T-helper 17 cell (primary cell): ENCODE measurements at places on chromosomes 11 and 22.

GRCh38 chr11:108009497-108010370, 1.0 kb downstream of the CUL5 start:
- no peak for DNase-seq

DNA sequence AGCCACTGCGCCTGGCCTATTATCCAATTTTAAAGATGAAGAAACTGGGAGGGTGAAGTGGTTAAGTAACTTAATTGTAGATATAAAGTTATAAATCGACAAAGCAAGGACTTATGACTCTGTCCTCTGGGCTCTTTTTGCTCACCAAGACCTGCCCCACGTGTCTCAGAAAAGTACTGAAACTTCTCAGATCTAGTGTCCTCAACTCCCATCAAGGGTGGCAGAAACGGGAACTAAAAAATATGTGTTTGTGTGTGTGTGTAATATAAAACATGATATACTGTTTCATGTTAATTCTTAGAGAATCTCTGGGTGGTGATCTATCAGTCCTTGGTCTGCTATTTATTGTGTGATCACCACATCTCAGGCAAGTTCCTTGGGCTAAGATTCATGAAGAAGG, 104.9 kb downstream of the GAB2 start:
- DNase-seq: no peak

DNA sequence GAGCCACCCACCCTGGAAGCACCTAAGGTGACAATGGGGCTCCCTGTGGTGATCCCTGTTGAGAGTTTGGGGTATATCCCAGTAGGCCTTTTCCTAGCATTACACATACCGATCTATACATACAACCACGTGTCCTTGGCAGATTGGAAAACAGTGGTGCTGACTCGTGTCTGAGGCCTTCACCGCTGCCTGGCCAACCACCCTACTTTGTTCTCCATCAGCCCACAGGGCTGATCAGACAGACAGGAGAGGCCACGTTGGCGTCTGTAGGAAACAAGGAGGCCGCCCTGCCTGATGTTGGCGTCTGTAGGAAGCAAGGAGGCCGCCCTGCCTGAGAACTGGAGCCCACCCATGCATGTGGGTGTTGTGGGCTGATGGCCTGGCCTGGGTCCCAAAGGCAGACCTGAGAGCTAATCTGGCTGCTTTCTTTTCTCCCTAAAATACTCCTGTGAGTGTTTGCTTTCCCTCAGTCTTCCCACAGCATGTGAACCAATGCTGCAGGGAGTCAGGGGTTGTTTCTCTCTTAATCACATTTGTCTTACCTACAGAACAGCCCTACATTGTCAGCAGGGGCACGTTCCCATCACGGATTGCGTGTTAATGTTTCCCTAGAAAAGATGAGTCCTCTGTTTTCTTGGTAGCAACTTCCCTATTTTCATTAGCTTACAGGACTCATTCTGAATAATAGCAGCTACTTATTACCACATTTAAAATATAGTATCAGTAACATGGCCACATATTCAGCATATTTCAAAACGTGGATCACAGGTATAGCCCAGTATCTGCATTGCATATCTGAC, 57.2 kb downstream of the SBF1 start:
- no peak for DNase-seq

DNA sequence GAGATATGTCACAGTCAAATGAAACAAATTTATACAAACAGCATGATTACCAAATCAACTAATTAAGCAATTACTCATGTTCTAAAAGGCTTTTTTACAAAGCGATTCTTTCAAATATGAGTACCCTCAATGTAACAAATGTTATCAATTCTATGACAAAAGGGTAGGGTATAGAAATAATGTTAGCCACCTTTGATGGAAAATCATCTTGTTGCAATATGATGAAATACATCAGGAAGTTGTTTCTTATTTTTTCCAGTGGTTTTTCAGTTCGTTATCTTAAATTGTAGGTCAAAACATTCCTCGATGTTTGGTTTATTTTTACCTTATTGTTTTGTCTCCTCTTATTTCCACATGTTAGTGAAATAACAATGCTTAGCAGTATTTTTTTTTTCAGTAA, 6.5 kb downstream of the ARHGEF12 start:
- DNase-seq: no peak

DNA sequence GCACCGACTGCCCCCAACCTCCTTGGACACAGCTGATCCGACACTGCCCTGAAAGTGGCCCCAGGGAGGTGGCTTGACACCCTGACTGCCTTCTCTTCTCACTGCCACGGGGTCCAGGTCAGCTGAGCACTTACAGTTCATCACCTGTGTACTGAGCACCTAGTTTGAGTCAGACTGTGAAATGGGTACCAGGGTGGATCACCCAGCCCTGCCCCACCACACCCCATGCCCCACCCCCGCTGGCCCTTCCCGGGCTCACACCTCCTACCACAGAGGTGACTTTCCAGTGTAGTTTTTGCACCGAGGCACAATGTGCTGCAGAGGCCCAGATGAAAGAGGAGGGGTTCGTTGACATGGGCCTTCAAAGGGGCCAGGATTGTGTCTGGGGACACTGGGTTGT, 59.5 kb downstream of the PRDM11 start:
- DNase-seq: no peak

DNA sequence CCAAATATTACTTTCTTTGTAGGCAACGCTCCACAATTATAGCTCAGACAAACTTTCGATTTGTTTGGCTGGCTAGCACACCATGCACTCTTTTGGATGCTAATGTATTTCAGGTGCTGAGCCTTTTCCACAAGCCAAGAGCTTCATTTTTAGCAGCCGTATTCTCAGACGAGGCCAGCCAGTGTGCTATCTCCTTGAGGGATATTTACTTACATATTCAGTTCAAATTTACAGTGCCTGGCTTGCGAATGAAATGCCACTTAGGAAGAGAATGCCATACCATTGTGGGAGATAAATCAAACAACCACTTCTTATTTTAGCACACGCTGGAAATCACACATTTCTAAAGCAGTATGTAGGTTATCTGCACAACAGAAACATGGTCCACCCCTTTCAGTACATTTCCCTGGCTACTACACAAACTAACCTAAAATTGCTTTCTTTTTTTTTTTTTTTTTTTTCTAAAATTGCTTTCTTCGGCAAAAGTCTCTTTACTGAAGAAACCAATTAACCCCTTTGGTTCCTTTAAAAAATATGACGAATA, 236.9 kb downstream of the CADM1 start:
- DNase-seq: no peak

DNA sequence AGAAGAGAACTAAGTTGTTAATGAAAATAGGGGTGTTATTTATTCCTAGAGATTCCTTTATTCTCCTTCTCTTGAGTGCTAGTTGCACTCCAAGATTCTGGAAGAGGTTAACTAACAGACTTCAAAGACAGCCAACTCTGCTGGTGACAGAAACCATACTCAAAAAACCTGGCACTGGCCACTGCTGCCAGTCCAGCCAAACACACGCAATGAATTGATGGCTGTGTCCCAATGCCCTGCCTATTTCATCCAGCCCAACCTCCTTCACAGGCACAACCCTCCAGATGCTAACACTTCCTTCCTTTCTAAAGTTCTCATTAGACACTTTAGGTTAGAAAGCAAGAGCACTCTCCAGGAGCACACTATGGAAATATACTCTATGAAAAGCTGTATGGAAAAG, 150.8 kb upstream of the C11orf58 start:
- no peak for DNase-seq

GRCh38 chr11:96197801-96198701, 144.9 kb downstream of the MAML2 start:
- DNase-seq: no peak

- peak; percentile 82 for DNase-seq
Observed at GRCh38 chr11:128630367-128631230, 43.2 kb upstream of the ETS1 start.

GRCh38 chr11:113991718-113992458, 17.0 kb downstream of the HTR3A start:
- no peak for DNase-seq

DNA sequence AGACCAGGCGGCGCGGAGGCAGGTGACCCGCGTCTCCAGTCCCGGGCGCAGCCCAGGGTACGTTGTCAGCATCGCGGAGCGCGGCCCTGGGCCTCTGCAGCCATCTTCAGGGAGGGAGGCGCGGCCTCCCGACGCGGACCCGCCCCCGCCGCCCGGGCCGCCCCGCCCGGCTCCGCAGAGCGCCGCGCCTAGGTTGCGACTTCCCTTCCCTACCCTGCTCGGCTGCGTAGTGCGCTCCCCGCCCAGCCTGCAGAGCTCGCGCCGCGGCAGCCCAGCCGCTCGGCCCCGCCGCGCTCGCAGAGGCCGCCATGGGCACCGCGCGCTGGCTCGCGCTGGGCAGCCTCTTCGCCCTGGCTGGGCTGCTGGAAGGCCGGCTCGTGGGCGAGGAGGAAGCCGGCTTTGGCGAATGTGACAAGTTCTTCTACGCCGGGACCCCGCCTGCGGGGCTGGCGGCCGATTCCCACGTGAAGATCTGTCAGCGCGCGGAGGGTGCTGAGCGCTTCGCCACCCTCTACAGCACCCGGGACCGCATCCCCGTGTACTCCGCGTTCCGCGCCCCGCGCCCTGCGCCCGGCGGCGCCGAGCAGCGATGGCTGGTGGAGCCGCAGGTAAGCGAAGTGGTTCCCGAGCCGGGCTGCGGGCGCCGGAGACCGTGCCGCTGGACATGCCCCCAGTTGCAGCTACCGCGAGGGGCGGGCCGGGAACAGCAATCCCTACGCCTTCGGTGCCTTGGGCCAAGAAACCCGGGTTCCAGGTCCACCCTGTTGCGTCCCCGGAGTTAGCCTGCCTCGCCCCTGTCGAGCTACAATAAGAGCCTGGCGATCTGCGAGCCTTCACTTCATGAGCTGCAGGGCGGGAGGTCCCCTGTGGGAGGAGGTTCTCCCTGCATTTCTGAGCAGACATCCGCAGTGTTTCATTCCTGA, at the start of gene ENDOD1:
Gene ENDOD1, plus strand, starts transcription at position 227 of the 923 bp plus-strand sequence. Its CDS starts 82 bp downstream, at position 309.
- peak; percentile 81 for DNase-seq

- no peak for DNase-seq
Observed at GRCh38 chr22:36829370-36830002, 12.7 kb upstream of the PVALB start.

DNA sequence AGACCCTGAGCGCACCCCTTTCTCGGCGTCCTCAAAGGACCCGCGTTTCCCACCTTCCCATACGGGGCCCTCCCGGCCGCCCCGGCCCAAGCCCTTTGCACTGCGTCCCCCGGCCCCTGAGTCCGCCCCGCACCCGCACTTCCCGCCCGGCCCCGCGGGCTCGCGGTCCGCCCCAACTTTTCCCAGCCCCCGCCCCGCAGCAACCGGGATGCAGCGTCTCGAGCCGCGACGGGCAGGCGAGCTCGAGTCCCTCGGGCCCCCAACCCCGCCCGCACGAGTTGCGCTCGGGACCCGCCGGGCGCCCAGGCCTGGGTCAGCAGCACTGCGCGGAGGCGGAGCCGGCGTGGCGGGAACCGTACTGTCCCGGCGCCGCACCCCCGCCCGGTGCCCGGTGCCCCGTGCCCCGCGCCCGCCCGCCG, 371 bp downstream of the SMCO4 start:
- no peak for DNase-seq

DNA sequence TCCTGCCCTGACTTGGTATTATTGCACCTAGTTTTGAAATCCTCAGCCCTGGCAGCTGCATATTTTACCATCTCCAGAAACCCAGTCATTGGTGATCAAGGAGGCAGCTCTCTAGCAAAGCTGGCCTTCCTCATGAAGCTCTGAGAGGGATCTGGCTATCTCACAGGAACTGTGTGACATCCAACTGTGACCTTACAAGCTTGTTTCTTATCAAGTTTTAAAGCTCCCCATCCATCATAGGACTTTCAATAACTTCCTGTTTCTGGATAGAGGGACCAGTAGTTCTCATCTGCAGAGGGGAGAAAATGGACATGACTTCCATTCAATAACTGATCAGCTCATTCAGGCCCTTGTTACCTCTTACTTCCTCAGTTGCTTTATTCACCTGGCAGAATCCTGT, 18.2 kb downstream of the CALCA start:
- no peak for DNase-seq

DNA sequence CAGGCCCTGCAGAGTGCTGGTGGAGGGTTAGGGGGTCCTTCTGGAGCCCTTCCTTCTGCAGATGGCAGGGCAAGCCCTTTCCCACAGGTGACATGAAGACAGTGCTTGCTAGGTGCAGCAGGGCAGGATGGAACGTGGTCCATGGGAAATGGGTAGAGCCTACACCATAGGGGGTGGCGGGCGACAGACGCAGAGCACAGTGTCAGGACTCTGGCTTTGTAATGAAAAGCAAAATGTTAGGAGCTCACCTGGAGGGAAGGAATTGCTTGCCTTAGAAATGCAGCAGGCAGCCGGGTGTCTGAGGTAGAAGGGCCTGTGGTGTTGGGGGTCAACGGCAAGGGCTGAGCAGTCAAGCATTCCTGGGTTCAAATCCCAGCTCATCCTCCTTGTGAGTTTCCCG, 54.9 kb downstream of the ARHGAP8 start:
- DNase-seq: no peak

GRCh38 chr11:20631519-20632168, 32.2 kb downstream of the SLC6A5 start:
- no peak for DNase-seq
